CD4-positive, alpha-beta T cell treated with Interleukin-21 for 1 hour (primary cell): ENCODE measurements at places on chromosomes 4 and X.

DNA sequence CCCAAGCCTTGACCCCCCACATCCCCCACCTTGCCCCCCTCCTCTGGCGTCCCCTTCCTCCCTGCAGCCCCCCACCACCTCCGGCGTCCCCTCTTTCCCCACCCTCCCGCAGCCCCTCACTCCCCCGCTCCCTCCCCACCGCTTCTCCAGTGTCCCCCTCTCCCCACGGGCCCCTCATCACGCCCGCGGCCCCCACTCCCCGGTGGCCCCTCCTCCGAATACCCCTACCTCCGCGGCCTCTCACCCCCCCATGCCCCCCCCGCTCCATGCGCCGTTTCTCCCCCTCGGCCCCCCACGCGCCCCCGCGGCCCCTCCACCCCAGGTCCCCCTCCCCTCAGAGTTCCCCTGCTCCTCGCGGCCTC lies 562 bp downstream of the RNF212 start:
- no peak for DNase-seq

GRCh38 chrX:54994668-54995351 lies 822 bp upstream of the PFKFB1 start:
- DNase-seq, result no peak

- no peak for DNase-seq
Observed at GRCh38 chrX:19846995-19847790, 40.2 kb downstream of the SH3KBP1 start.

GRCh38 chr4:5827108-5828004 lies 65.5 kb downstream of the CRMP1 start:
- no peak for DNase-seq

DNA sequence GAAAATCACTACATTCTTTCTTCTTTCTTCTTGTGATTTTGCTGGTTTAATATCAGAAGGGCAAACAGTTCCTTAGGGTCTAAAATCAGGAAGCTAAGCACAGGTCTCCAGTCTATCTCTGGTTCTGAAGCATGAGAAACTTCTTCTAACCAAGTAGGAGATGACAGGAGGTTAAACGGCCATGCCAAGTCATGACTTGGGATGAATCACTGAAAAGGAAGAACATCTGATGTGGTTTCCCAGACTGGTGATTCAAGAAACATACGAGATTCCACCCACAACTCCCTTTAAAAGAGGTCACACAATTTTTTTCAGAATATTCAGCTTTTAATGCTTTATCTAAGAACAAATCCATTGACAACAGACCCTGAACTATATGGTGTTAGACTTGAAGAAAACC lies 684.0 kb upstream of the PRKX start:
- no peak for DNase-seq

DNA sequence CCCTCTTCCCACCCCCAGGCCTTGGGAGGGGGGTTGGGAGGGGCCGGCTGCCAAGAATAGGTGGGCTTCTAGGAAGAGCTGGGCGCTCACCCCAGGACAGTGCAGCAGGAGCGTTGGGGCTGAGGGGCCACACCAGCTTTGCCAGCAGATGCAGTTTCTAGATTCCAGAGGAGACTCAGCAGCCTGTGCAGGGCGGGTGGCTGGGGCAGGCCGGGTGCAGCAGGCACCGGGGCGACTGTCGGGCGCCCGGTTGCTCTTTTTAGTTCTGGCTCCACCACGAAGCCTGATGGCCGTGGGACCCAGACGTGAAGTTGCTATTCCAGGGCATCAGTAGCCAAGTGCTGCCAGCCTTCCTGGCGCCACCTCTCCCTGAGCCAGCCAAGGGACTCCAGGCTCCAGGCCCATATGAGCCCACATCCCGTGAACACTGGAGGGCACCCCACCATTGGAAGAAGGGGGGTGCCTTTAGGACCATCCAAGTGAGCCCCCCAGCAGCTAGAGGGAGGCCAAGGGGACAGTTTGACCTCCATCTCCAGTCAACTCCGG lies 5.8 kb downstream of the SSR4 start:
- no peak for DNase-seq

- no peak for DNase-seq
Observed at GRCh38 chr4:108972613-108973283, 209.9 kb upstream of the ETNPPL start.

DNA sequence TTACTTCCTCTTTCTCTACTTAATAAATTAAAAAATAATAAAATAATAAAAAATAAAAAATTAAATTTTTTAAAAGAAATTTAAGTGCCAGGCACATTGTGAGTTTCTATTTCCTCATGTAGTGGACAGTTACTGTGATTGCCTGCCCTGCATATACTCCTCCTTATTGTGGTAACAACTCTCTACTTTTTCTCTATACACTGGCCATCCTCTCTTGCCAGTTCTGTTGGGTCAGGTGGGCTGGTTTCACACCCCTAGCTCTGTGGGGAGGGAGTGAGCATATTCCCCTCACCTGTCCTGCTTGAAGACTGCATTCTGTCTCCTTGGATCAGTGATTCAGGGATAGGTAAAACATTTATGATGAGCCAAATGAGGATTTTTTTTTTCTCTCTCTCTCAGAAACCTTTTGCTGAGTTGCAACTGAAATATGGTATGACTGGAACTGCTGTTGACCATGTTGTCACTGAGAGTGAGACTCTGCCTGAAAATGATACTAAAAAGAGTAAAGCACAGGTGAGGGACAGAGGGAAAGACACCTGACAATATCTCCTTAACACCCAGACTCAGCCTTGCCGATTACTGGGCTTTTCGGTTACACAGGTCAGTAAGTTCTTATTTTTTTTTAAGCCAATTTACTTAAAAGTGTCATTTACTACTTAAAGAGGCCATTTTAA lies 37.2 kb downstream of the CXXC4 start:
- DNase-seq, result no peak

GRCh38 chrX:130012683-130013082 lies 30.2 kb downstream of the BCORL1 start:
- DNase-seq, result no peak

GRCh38 chr4:13244444-13244843 lies 239.7 kb downstream of the RAB28 start:
- no peak for DNase-seq

DNA sequence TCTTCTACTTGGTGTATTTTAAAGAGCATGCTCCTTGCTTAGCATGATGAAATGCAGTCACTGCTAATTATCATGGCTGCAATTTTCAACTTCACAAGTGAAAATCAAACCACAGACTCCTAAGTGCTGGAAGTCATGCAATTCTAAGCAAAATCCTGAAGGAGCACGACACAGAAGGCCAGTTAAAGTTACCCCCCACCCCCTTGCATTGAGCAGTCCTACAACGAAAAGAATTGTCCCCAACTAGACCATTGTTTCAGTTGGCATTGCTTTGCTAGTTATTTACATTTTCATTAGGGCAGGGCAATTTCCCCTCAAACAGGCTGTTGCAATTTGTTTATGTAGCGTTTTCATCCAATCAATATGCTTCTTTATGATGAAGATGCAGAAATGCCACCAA lies 321.2 kb downstream of the PCDH7 start:
- DNase-seq, result no peak
